Activated CD4-positive, alpha-beta T cell treated with anti-CD3 and anti-CD28 coated beads for 1 hour (primary cell): ENCODE measurements at places on chromosomes 11 and 22.

DNA sequence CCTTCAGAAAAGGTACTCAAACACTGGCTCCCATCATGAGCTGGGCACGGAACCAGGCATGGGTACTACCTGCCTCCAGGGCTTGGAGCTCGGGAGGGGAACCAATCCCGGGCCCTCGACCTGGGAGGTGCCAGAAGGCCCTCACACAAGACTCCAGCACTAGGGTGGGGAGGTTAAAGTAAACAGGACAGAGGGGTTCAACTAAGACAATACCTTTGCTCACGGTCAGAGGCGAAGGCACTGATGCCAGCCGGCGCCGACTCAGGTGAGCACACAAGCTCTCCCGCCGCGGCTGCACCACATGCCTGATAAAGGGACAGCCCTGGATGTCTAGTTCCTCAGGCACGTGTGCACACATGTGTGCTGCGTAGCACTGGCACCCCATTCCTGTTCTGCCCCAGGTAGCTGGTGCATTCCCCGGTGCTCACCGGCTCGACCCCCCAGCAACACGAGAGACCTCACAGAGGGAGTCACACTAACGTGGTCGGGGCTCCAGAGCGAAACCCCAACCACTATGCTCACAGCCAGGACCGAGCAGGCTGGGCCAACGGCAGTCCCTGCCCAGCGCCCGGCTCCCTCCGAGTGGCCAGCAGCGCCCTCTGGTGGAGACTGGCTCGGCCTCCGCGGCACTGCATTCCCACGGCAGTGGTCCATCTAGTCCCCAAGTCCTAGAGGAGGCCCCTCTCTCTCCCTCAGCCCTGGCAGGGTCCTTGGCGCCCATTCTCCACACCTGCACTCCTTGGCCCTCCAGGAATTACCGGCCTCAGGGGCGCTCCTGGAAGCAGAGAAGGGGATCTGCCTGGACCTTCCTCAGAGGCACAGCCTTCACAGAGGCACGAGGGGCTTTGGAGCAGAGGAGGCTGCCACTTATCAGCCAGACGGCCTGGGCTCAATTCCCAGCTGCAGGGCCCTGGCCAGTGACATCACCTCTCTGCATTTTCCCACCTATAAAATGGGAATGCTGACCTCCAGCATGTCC lies 28.8 kb upstream of the MOB2 start:
- DNase-seq: peak; percentile 59

GRCh38 chr11:64373598-64373974 lies 14.6 kb downstream of the RPS6KA4 start:
- DNase-seq: no peak

DNA sequence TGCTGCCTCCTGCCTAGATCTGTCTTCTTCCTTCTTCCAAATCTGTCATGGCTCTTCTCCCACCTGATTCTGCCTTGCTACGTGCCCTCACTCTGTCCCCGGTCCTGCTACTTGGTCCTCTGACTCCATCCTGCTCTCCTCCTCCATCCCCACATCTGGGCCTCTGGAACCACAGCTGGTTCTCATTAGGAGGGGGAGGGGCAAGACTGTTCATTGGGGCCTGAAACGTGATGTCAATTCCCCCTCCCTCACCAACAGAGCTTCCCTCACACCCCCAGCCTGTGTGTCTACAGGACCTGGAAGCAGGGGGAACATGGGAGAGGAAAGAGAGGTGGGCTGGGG lies 9.1 kb downstream of the DCHS1 start:
- DNase-seq: no peak

- no peak for DNase-seq
These were observed 123.7 kb upstream of the CCDC90B start for GRCh38 chr11:83409891-83410290.

GRCh38 chr11:130672911-130673310 lies 224.5 kb downstream of the ADAMTS15 start:
- DNase-seq: no peak

- no peak for DNase-seq
These were observed 87.2 kb downstream of the KCNC1 start for GRCh38 chr11:17821648-17822400.

DNA sequence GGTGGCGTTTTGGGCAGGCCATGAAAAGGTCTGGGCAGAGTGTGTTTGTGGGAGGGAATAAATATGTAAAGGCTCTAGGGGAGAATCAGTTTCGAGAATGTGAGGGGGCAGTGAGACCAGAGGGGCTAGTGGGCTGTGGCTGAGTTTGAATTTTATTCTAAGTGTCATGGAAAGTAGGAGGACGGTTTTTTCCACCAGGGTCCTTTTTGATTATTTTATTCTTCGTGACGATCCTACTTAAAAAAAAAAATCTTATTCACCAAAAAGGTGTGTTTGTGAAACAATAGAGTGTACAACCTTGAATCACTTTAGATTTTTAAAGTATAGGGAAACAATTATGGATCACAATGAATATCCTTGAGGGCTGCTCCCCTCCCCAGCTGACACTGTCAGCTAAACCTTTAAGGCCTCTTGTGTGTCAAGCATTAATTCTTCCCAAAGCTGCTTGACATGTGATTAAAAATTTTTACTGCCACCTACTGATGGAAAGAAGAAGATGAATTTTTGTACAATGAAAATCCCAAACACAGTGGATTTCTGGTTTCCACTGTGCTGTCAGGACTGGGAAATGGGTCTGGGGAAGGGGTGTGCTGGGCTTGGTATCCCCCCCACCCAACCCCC lies 107.5 kb upstream of the OR4B1 start:
- DNase-seq: no peak

- DNase-seq: no peak
These were observed 1340.1 kb downstream of the TBC1D22A start for GRCh38 chr22:48102581-48102980.

GRCh38 chr11:8087185-8087584 lies 6.2 kb downstream of the TUB start:
- DNase-seq: no peak

DNA sequence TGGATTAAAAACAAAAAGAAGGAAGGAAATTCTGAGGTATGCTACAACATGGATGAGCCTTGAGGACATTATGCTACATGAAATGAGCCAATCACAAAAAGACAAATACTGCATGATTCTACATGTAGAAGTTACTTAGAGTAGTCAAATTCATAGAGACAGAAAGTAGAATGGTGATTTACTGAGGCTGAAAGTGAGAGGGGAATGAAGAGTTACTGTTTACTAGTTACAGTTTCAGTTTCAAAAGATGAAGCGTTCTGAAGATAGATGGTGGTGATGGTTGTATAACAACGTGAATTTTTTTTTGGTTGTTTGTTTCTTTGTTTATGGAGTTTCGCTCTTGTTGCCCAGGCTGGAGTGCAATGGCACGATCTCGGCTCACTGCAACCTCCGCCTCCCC lies 9.5 kb downstream of the OR5P2 start:
- no peak for DNase-seq
